ENCODE measurements at places on chromosomes 2 and 18.
A peak's percentile ranks its signal among the peaks of the same experiment; 100 is the strongest.

DNA sequence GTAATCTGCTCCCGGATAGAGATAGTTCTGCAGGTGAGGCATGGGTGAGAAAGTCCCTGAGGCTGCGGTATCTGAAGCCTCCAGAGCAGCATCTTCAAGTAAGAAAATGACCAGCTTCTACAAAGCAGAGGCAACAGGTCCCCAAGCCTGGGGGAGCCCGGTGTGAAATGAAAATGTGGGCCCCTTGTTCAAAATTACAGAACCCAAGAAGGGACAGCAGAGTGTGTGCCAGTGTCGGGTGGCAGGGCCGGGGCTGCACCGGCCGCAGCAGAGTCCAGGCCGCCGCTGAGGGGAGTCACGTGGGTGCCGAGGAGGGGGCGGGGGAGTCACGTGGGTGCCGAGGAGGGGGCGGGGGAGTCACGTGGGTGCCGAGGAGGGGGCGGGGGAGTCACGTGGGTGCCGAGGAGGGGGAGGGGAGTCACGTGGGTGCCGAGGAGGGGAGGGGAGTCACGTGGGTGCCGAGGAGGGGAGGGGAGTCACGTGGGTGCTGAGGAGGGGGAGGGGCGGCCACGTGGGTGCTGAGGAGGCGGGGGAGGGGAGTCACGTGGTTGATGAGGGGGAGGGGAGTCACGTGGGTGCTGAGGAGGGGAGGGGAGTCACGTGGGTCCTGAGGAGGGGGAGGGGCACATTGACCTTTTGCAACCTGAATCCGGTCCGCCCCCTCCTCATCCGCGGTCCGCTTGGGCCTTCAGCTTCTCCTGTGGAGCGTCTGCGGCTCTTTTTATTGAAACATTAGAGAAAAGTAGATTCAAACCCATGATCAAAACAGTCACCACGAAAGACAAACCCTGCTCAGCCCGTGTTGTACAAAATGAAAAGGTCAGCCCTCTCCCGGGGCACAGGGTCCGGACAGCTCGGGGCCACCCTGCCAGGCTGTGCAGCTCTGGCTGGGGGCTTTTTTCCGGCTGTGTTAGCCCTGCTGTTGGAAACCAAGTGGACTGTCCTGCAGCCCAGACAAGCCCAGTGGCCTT lies 10.4 kb downstream of the COLEC11 start:
- no peak for DNase-seq

GRCh38 chr18:48133671-48134251 lies 203.3 kb upstream of the SMAD2 start:
- no peak for DNase-seq

DNA sequence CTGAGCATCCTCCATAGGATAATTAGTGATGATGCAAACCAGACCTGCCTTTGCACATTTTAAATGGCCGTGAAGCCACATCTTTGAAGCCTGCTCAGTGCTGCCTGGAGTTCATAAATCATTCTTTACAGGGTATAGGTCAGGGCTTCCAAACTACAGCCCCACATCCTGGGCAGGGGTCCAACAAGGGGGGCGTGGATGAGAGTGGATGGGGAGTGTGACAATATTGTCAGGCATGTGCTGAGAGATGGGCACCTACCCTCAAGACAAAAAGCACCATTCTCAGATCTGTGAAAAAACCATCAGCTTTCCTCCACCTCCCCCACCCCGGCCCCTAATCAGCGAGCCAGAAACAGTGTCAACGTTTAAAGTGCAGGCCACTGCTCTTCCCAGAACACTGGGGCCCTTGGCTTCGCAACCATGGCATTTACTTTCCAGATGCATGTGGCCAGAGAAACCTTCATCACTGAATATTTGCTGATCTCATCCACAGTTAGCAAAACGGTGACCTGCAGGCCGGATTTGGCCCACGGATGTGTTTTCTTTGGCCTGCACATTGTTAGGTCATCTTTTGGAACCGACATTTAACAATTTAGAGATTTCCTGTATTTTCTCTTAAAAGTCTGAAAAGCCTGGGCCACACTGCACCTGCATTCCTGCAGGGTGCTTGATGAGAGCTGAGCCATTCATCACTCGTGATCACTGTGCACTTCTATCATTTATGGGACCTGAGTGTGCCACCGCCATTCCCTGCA lies 130.7 kb downstream of the ANKRD44 start:
- no peak for DNase-seq

DNA sequence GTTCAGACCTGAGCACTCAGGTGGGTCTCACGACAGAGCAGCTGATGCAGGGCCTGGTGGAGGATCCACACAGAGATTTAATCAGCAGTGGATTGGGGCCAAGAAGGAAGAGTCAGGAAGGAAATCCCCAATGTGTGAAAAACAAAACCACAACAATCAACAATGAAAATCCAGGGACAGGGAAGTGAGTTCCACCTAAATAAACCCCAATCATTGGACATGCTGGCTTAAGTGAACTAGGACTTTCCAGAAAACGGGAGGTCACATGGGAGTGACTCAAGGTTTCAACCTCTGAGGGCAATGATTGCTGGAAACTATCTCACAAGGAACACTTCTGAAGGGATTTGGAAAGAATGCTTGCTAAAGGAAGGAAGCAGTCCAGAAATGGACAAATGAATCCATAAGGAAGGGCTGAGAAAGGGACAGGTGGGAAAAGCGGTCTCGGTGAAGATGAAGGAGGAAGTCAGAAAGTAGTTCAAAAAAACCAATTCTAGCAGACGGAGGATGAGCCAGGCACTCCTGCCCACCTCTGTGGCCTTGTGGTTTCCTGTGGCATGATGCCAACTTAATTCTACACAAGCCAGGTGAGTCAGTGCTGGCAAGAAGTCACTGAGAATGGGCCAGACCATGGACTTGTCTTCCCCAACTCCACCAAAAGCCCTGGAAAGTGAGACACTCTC lies 15.4 kb upstream of the XDH start:
- DNase-seq: peak; percentile 2

DNA sequence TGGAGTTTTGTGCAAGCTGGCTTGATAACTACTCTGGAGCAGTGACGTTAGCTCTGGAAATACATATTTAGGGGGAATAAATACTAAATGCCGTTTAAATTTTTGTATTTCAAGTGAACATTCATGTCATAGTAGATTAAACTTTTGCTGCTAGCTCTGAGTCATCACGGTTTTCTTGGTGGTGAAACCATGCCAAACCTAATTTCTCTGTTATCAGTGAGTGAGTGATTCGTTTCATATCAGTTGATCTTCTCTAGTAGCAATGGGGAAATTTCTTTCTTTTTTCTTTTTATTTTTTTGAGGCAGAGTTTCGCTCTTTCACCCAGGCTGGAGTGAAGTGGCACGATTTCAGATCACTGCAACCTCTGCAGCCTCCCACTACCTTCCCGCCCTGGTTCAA lies 211.1 kb downstream of the PTPRM start:
- DNase-seq: no peak
